ENCODE measurements at places on chromosomes 16 and 17. TPM values are rescaled to one million over a fixed set of nuclear protein-coding genes. Genes with fewer than 3 reads are reported as not detected.

DNA sequence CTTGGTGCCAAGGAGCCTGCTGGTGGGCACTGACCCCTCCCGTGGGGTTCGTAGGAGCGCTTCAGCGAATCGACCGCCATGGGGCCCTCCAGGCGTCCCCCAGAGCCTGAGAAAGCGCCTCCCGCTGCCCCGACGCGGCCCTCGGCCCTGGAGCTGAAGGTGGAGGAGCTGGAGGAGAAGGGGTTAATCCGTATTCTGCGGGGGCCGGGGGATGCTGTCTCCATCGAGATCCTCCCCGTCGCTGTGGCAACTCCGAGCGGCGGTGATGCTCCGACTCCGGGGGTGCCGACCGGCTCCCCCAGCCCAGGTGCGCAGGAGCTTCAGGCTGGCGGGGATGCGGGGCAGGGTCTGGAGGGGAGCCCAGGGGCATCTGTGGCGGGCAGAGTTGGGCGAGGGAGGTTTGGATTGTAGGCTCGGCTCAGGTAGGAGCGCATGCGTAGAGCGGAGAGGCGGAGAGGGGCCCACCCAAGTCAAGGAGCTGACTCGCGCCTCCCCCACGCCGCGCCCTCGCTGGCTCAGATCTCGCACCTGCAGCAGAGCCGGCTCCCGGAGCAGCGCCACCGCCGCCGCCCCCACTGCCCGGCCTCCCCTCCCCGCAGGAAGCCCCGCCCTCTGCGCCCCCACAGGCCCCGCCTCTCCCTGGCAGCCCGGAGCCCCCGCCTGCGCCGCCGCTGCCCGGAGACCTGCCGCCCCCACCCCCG, 19.8 kb downstream of the FMNL1 start:
- H3K4me3 ChIP-seq, result peak overlapping the region; percentile 29
- H3K36me3 ChIP-seq, result no peaks in the 10 kb centered on the region
- H3K4me1 ChIP-seq, result peaks cover 10% of the 10 kb centered on the region
- H3K27ac ChIP-seq, result peak overlapping the region; percentile 53
- peak; percentile 74 for DNase-seq

DNA sequence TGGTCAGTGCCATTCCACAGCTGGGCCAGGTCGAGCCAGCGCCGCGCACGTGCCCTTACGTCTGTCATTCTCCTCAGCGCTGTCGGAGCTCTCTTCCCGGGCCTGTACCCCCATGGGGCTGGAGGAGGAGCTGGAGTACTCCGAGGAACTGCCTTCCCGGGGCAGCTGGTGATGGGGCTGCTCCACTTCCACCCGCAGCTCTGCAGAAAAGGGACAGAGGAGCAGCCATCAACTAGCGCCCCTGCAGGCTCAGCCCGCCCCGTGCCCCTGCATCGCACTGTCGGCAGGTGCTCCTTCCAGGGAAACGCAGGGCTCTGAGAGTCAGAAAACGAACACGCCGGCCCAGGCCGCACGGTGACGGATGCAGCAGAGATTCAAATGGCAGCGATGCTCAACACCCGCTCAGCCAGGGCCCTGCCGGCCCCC, 20.9 kb downstream of the MAP1LC3B start:
- no peak overlapping the region for H3K27ac ChIP-seq
- no peak for DNase-seq
- H3K27me3 ChIP-seq, result no peaks in the 10 kb centered on the region
- H3K4me1 ChIP-seq, result no peaks in the 10 kb centered on the region

GRCh38 chr17:77147357-77147801, 6.6 kb downstream of the SEC14L1 start:
- peaks cover 8% of the 10 kb centered on the region for H3K4me1 ChIP-seq
- H3K27me3 ChIP-seq, result no peaks in the 10 kb centered on the region
- peak overlapping the region; percentile 98 for H3K27ac ChIP-seq

The GNG13 gene
- total RNA-seq, result not detected

DNA sequence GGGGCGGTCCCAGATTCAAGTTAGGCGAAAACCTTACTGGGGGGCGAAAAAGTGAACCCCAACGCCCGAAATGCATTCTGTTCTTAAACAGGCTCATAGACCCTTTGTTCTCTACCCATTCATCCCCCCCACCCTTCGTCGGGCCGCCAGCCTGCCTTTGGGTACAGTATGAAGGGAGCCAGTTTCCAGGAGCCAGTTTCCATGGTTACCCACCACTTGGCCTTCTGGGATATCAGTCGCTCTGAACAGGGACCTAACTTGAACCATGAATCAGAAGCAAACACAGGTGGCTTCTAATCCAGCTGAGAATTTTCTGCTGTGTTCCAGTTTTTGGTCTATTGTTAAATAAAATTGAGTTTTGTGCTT, 532 bp downstream of the DHX40 start:
- H3K4me1 ChIP-seq, result no peaks in the 10 kb centered on the region
- no peaks in the 10 kb centered on the region for H3K36me3 ChIP-seq
- peak overlapping the region; percentile 70 for H3K4me3 ChIP-seq
- no peaks in the 10 kb centered on the region for H3K27me3 ChIP-seq

Data from prostate gland (tissue), 2 donors.